NCI-H526 (cell line): ENCODE measurements at places on chromosomes 5 and 9.

GRCh38 chr5:59769041-59769360 is 124.5 kb downstream of the PDE4D start:
- no peak for DNase-seq

GRCh38 chr9:93096811-93097382 is 880 bp downstream of the CARD19 start:
- DNase-seq, result no peak

GRCh38 chr5:1322955-1323802 is 21.7 kb downstream of the CLPTM1L start:
- no peak for DNase-seq

- no peak for DNase-seq
Observed at GRCh38 chr9:20507431-20507830, 114.9 kb downstream of the MLLT3 start.

DNA sequence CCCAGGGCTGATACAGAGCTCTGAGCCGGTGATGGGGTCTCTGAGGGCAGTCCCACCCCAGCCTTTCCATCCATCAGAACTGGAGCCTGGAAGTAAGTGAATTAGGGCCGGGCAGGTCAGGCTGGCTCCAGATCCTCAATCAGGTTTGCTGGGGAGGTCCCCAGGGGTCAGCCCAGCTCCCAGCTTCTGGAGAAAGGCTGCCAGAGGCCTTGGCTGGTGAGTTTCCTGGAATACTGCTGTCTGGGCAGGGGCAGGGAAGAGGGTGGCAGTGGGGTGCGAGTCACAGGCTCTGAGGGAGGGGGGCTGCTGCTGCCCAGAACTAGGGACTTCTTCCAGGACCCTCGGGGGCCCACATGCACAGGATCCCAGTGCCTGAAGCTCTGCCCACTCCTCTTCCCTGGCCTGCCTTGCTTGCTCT is 200.6 kb upstream of the MVB12B start:
- DNase-seq, result no peak
